Activated naive CD8-positive, alpha-beta T cell treated with anti-CD3 and anti-CD28 coated beads for 36 hours (primary cell): ENCODE measurements at places on chromosomes 2 and 18.

DNA sequence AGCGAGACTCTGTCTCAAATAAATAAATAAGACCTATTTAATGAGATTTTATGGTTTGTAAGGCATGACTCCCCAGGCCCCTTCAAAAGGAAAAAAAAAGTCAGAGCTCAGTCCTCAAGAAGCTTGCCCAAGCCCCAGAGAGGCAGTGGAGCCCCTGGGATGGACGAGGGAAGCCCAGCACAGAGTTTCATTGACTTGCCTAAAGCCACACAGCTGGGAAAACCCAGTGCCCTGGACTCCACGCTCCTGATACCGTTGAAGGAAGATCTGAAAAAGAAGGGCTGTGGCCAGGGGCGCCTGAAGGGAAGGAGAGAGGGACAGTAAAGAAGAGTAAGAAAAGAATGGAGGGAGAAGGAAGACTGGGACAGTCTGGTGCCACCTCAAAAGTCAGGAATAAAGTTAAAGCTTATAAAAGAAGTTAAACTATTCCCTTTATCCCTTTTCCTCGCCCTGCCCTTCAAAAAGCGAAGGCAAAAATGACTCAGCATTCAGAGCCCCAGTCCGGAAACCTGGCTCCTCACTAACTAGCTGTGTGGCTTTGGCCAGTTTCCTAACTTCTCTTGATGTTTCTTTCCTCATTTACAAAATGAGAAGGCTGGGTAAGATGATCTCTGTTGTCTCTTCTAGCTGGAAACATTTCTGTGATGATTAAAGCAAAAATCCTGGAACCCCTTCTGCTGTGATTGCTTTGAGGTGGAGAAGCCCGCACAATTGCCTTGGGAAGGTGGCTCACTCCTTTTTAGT is 46.7 kb downstream of the LYPD1 start:
- DNase-seq = no peak

- no peak for DNase-seq
Observed at GRCh38 chr2:55268288-55268906, 634 bp downstream of the MTIF2 start.

DNA sequence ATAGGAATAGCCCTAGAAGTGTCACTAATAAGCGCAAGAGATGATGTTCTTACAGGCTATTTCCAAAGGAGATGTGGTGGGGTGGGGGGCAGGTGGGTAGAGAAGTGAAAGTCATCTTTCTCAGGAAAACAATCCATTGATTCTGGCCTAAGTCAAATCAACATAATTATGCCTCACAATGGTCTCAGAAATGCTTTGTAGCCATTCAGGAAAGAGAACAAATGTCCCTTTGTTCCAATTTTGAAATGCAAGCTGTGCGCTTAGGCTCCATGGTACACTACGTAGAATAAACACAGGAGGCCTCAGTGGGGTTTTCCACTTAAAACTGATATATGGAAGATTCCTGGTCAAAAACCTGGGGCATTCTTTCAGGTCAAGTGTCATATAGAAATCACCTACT is 529.9 kb upstream of the KLHL29 start:
- no peak for DNase-seq

DNA sequence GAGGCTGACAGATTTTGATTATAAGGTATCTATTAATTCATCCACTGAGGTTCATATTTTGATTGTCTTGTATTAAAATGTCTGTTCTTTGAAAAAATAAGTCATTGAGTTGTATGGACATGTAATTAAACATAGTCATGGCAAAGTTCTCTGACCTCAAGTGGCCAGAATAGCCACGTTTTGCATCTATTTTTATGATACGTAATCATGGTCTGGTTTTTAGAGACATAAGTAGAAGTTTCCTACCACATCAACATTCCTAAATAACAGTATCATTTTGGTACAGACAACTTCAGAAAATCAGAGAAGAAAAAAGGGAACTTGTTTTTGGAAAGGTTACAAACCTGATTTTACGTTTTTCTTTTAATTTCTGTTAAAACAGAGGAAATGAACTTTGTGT is 47.6 kb downstream of the COL5A2 start:
- DNase-seq = no peak

GRCh38 chr18:63325086-63325686 is 5.6 kb upstream of the BCL2 start:
- no peak for DNase-seq

- no peak for DNase-seq
Observed at GRCh38 chr18:79597176-79597830, 82.3 kb upstream of the CTDP1 start.

DNA sequence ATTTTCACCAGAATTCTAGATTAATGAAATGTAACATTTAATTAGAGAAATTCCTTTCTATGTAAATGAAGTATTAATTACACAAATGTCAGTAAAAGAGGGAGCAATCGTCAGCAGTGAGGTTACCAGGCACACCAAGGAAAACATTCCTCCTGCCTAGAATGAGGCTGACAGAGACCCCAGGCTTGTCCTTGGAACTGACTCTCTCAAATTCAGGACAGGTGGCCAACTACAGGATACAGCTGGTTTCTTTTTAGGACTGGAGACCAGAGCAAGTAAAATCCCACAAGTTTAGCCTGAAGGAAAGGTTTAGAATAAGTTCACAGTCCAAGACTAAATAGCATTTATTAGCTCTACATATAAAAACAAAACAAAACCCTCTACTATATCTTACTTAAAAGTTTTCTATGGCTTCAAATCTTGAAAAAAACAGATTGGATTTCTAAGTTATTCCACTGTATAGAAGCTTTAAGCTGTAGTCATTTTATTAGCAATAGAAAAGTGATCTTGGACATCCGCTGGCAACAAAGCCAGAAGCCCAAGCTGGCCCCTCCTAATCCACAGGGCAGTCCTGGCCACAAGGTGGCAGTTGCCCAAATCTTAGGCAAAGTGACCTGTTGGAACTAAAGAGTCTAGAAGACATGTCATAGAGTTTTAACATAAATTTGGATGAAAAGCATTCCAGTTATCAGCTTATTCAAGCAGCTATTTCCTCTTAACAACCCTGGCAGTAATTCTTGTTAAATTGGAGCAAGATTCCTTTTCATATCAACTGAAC is 81.0 kb downstream of the SP3 start:
- no peak for DNase-seq

GRCh38 chr2:216066230-216066629 is 15.4 kb downstream of the PECR start:
- no peak for DNase-seq

DNA sequence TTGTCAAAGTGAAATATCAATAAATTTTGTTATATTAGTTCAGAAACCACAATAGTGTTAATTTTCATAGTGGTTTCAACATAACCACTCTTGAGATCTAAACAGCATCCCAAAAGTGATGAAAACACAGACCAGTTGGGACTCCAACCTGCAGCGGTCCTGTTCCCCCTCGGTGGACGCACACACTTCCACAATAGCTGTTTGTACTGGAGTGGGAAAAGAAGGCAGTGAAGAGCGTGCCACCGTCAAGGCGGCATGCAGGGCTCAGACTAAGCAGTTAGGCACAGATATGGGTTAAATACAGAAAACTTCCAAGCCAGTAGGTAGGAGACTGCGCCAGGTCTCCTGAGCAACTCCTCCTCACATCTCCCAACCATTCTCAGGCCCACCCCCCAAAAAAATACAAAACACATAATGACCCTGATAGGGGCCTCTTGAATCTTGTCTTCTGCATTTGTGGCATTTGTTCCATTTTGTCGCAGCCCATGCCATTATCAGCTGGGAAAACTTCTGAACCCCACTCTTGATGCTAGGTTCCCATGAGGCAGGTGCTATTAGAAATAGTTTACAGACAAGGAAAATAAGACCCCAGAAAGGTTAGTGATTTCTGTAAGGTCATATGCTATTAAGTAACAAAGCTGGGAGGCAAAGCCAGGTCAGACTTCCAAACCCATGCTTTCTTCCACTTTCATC is 57.7 kb downstream of the GORASP2 start:
- no peak for DNase-seq

DNA sequence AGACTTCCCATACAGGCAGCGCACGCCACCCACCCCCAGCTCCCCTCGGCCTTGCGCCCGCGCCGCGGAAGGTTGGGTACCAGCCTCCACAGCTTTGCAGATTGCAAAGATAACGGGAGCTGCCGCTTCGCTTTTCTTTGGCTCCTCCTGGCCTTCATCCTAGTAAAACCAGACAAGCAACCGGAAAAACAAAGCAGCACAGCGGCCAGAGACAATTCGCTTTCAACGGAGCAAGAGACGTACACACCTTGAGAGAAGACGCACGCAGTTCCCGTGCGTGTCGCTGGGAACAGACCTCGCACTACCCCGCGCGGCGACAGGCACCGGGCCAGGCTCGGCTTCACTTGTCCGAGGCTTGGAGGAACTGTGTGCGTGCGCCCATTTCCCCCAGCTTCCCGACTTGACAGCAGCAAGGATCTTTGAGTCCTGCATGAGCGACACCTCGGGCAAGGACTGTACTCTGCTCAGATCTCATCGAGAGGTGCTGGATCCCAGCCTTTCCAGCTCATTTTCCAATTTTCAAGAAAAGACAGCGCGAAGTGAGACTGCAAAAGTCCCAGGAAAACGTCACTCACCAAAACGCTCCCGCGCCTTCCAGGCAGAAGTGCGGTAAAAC is 964 bp downstream of the ZBTB7C start:
- no peak for DNase-seq

- no peak for DNase-seq
Observed at GRCh38 chr18:28511413-28511821, 334.5 kb upstream of the CDH2 start.

DNA sequence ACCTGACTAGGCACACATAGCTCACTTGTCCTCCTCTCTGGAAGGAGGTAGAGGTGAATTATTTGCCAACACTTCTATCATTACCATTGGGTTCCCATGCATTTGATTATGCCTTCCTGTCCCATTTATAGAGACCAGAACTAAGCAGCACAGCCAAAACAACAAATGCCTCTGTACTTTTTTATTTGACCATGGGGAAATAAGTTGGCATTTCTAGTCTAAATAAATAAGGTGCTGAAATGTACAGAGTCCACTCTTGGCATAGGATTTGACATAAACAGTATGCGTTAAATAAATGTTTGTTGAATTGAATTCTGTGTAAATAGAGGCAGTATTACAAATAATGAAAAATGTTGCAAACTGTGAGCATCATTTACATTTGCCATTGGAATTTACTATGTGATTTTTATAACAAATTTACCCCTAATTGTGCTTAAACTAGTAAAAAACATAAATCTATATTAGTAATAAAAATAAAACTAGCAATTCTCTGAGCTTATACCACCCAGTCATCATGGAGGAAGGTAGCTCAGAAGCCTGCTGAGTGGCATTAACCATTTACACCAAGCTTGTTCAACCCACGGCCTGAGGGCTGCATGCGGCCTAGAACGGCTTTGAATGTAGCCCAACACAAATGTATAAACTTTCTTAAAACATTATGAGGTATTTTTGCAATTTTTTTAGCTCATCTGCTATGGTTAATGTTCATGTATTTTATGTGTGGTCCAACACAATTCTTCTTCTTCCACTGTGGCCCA is 367.8 kb downstream of the FIGN start:
- no peak for DNase-seq

GRCh38 chr2:85388878-85389538 is 21.2 kb downstream of the CAPG start:
- no peak for DNase-seq

DNA sequence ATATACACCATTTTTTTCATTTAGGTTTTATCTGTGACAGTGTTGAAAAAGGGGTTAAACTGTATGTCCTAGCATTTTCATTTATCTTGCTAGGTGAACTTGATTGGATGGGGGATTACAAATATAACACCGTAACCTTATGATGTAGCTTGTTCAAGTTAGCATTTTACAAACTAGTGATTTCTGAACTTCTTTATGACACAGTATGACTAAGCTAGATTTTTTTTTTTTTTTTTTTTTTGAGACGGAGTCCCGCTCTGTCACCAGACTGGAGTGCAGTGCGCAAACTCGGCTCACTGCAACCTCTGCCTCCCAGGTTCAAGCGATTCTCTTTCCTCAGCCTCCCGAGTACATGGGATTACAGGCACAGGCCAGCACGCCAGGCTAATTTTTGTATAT is 47.1 kb downstream of the KCMF1 start:
- DNase-seq = no peak

GRCh38 chr2:4588606-4589005 is 885.2 kb downstream of the DCDC2C start:
- DNase-seq = no peak

DNA sequence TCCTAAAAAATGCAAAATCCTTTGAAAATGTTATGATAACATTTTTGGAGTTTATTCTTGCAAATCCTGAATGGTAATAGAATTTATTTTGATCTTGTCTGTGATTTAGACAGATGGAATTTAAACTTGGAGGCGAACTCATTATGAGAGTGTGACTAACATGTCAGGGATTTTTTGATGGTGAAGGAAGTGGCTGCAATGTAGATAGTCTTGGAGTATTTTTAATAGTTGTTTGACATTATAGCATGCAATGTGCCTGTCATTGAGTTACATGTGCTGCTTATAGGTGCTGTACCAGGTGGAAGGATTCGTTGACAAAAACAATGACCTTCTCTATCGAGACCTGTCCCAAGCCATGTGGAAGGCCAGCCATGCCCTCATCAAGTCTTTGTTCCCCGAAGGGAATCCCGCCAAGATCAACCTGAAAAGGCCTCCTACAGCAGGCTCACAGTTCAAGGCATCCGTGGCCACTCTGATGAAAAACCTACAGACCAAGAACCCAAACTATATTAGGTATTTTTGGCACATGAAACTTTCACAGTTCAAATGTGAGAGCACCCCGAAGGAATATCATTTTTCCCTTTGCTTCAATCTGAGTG is 141.8 kb downstream of the MYO1B start:
- DNase-seq = no peak

- no peak for DNase-seq
Observed at GRCh38 chr2:10465910-10466309, 17.8 kb upstream of the ODC1 start.

GRCh38 chr2:625415-626333 is 51.5 kb downstream of the TMEM18 start:
- DNase-seq = no peak

DNA sequence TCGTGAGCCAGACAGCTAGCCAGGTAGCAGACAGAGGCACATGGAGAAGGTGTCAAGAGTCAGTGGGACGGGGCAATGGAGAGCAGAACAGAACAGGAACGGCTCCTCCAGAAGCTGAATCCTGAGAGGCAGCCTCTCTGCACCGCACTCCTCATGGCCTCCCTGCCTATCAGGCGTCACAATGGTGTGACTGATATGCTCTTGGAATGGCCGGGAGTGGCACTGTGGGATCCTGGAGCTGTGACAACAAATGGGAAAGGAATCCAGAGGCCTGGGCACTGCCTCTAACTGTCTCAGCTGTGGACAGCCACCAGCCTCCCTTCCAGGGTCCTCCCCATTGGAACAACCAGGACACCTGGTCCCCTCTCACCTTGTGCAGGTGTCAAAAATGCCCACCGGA is 89.1 kb upstream of the ID2 start:
- no peak for DNase-seq

GRCh38 chr2:74741629-74742028 is 87.6 kb downstream of the SEMA4F start:
- no peak for DNase-seq
